AG08396 (cell line): ENCODE measurements at places on chromosomes 5 and 9.

DNA sequence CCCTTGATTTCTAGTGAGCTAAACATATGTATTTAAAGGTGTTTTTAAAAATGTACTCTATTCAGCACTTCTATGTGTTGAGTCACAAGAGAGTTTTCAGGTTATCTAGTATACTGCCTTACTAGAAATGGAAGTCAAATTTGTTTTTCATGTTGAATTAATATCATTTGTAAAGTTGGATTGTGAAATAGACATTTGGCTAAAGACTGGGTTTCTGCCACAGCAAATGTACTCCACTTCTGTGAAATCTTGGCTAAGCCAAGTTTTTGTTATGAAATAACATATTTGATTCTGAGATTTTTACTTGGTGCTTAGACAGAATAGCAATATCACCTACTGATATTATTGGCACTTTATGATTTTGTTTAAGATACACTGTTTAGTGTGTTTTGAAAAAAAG is 106.0 kb downstream of the CWC27 start:
- DNase-seq: no peak

DNA sequence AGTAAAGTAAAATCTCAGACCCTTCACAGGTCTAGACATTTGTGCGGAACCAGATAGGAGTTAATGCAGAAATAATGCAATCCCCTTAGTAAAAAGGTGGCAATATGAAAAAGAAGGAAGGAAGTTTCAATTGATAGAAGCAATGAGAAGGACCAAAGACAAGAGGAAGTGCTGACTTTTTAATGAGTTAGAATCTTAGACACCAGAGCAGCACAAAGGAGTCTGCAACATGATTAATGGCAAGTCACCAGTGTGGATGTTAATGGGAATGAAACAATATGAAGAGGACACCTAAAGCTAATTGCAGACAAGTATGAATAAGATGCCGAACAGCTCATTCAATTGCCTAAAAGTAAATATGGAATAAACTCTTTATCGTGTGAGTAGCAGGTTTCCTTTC is 50.9 kb downstream of the MEGF9 start:
- no peak for DNase-seq

DNA sequence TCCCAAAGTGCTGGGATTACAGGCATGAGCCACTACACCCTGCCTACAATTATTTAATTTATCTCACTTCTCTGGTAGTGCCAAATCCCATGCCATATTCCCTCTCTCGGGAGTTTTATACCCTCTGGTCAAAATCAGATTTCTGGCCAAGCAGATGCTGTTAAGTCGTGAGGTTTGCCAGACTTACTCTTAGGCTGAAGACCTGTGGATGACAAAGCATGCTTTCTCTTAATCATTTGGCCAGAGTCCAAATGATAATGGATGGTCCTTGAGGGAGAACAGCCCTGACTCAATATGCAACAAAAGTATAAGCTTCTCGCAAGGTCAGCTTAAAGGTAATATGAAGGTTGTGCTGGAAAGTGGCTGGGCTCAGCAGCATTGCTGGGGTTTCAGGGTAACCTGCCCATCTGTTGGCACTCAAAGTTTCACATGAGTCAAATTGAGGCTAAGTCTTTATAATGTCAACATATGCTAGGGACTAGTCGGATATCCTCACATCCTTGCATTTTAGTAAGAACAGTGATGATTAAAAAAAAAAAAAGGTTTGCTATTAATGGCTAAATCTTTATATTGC is 280.1 kb downstream of the KIF4B start:
- DNase-seq: no peak

DNA sequence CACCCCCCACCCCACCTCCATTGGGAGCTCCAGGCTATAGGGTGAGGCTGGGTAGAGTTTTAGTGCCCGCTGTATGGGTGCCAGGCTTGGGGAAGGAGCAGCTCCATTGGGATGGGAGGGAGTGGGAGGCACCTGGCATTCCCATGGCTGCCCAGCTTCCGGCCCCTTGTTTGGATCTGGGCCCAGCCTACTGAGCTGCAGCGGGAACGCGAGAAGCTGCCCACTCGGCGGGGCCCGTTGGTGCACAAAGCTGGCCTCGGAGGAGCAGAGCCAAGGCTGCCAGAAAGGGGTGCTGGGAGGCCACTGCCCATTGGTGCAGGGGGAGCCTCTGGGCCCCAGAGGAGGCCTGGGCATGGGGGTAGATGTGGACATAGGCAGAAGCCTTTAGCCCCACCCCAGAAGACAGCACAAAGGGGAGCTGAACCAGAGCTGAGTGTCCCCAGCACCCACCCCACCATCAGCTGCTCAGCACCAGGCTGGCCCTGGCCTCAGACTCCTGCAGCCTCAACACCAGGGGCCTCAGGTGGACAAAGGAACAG is 4.4 kb downstream of the LCN9 start:
- DNase-seq: peak; percentile 2

DNA sequence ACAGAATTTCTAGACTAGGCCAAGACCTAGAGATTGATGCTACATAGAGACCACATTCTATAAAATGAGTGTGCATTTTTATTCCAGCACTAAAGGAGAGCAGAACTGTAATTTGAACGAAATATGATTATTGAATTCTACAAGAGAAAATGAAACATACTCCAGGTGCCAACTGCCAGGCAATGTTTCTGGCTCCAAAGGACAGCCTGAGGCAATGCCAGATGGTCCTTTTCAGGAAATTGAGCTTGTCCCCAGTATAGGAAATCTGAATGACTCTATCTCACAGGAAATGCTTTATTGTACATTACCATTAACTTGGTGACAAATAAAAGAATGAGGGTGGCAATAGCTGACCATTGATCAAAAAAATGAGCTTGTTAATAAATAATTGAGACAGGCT is 28.8 kb upstream of the RASGRF2 start:
- DNase-seq: no peak

DNA sequence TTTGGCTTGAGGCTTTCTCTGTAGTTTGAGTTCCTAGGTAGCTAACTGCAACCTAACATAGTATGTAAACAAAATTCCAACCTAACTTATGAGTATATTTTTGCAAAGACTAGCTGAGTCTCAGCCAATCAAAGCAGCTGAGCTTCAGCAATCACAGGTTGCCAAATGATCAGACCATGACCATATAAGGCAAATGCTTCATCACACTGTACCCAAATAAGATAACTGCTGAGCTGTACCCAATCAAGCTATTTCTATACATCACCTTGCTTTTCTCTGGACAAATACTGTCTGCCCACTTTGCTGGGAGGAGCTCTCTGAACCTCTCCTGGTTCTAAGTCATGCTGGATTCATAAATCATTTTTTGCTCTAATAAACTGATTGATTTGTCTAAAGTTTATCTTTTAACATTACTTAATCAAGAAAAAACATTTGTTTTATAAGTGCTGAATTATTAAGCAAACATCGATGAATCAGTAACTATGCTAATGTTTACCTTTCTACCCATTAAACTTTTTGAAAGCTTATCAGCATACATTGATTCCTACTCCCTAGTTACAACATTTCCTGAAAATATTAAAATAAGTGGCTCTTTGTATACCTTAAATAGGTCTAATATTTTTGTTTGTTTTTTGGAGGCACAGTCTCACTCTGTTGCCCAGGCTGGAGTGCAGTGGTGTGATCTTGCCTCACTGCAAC is 129.7 kb upstream of the PCA3 start:
- DNase-seq: no peak

- no peak for DNase-seq
These were observed 104.0 kb upstream of the DMRTA1 start for GRCh38 chr9:22342491-22343217.

GRCh38 chr9:12614488-12614887 is 78.7 kb upstream of the TYRP1 start:
- DNase-seq: no peak

DNA sequence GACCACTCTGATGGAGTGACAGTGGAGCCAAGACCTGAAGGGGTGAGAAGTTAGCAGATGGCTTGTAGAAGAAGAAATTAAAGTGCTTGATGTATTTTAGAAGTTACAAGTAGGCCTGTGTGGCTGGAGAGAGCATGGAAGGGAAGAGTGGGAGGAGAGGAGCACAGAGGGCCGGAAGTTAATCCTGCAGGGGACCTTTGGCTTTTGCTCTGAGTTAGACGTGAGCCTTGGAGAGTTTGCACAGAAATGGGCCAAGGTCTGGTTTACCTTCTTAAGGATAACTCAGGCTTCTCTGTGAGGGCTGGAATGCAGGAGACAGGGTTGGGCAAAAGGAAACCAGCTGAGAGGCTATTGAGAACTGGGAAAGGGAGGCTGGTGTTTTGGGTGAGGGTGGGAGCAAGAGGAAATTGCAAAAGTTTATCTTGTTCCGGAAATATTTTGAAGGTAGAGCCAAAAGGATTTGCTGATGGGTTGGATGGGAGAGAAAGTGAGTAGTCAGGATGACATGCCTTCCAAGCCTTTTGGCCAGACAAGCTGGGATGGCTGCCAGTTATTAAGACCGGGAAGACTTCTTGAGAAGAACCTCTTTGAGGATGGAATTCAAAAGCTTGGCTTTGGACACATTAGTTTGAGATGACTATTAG is 17.5 kb upstream of the F2RL1 start:
- peak; percentile 48 for DNase-seq

GRCh38 chr5:122114501-122114900 is 14.8 kb upstream of the ZNF474 start:
- DNase-seq: no peak

GRCh38 chr9:101514071-101514470 is 19.6 kb upstream of the RNF20 start:
- DNase-seq: peak; percentile 29

- no peak for DNase-seq
These were observed 11.8 kb upstream of the NDUFB6 start for GRCh38 chr9:32584784-32585183.

DNA sequence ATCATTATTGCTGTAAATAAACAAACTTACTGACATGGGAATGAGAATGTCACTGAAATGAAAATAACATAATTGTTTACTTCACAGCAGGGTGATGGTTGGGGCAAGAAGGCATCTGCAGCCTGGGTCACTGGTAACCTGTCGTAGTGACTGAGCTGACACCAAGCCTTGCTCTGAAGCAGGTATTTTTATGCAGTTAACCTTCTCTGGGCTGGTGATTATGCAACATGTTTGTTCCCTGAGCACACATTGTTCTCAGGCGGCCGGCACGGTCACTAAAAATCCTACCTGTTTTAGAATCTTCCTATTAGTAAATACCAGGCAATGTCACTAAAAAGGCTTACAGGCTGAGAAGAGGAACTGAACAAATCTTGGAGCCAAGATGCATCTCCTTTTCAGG is 157.7 kb upstream of the NR3C1 start:
- no peak for DNase-seq

GRCh38 chr5:13249854-13250253 is 694.6 kb downstream of the DNAH5 start:
- no peak for DNase-seq

GRCh38 chr9:134986957-134987356 is 69.2 kb upstream of the FCN1 start:
- DNase-seq: no peak

GRCh38 chr9:14523545-14523944 is 169.7 kb downstream of the ZDHHC21 start:
- no peak for DNase-seq

DNA sequence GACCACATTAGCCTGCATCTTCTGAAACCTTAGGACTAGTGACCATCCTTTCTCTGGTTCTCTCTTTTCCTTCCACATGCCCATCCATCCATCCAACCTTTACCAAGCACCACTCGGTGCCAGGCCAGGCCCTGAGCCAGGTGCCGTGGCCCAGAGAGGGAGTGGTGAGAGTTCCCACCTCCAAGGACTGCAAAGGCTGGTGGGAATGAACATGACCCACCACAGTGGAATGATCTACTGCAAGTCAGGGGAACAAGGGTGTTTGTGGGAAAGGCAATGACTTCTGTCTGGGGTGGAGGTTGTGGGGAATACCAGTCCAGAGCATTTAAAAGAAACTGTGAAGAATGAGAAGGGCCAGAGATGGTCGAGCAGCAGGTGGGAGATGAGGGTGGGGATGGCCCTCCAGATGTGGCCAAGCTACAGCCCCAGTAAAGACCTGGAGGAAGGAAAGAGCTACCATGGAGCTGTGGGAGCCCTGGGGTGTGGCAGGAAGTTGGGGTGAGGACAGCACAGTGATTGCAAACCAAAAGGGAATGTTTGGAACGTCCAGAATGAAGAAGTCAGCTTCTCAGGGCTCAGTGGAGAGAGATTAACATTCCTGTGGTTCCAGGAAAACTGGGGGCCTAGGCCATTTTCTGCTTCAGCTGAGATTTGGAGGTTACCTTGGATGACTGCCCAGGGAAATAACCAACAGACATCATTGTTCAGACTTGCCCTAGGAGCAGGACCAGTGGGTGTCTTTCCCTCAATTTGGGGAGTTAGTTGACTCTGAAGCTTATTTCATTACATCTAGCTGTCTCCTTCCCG is 30.7 kb upstream of the CORO2A start:
- peak; percentile 95 for DNase-seq

DNA sequence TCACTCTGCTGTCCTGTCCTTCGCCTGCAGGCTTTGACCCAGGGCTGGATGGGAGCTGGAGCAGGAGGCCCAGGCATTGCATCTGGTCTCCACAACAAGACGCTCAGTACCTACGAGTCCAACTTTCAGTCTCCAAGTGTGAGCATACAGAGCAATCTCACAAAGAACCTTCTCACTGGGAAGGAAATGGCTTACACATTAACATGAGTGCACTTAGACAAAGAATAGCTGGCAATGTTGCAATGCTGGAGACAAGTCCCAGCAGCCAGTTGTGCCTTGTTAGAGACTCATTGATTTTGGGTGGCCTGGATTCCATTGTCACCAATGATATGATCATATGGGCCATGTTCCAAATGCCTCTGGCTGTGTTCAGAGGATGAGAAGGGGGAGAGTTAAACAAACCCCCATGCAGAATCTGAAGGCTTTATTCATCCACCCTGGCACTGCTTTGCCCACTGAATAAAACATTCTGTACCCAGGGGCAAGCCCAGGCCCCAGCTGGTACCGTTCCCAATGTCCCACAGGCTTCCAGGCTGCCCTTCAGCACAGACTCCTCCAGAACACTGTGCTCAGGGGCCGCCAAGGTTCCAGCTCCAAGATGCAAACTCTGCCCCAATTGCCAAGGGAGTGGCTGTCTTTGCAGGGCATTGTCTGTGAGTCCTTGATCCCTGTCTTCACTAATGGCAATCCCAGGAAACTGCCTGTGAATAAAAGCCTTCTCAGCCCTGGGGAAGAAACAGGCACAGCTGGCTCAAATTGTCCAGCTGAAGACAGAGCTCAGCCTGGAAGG is 185.5 kb downstream of the HSD17B3 start:
- DNase-seq: no peak

DNA sequence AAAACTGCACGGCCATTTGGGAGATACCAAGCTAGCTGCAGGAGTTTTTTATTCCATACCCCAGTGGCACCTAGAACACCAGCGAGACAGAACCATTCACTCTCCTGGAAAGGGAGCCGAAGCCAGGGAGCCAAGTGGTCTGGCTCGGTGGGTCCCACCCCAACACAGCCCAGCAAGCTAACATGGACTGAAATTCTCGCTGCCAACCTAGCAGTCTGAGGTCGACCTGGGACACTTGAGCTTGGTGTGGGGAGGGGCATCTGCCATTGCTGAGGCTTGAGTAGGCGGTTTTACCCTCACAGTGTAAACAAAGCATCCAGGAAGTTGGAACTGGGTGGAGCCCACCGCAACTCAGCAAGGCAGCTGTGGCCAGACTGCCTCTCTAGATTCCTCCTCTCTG is 108.9 kb upstream of the CHD1 start:
- DNase-seq: no peak

- no peak for DNase-seq
These were observed 12.6 kb upstream of the ASPN start for GRCh38 chr9:92494856-92495255.

GRCh38 chr5:31062902-31063580 is 130.4 kb upstream of the CDH6 start:
- DNase-seq: no peak

- no peak for DNase-seq
These were observed 82.2 kb downstream of the SMIM23 start for GRCh38 chr5:171867786-171868185.
